ENCODE measurements at places on chromosomes 2 and 18.

DNA sequence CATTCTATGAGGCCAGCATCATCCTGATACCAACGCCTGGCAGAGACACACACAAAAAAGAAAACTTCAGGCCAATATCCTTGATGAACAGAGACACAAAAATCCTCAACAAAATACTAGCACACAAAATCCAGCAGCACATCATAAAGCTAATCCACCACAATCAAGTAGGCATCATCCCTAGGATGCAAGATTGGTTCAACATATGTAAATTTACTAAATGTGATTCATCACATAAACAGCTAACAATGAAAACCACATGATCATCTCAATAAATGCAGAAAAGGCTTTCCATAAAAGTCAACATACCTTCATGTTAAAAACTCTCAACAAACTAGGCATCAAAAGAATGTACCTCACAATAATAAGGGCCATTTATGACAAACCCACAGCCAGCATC, 65.3 kb downstream of the WDPCP start:
- DNase-seq, result no peak

- DNase-seq, result no peak
These were observed 381.6 kb upstream of the TRIB2 start for GRCh38 chr2:12335131-12335530.

DNA sequence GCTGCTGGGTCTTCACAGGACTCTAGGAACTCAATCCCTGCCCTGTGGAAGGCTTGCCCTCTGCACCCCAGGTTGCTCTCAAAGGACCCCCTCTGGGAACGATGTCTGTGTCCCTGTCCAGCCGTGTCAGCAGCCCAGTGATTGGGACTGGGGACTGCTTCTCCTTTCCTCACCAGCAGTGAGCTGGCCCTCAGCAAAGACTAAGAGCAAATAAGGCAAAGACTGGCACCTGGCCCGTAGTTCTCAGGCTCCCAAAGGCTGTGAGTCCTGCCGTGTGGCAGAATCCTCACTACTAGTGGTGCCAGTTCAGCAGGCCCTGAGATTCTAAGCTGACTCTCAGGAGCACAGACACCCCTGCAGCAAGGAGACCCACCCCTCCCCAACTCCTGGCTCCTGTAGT, 47.8 kb downstream of the TMEM163 start:
- DNase-seq, result no peak

DNA sequence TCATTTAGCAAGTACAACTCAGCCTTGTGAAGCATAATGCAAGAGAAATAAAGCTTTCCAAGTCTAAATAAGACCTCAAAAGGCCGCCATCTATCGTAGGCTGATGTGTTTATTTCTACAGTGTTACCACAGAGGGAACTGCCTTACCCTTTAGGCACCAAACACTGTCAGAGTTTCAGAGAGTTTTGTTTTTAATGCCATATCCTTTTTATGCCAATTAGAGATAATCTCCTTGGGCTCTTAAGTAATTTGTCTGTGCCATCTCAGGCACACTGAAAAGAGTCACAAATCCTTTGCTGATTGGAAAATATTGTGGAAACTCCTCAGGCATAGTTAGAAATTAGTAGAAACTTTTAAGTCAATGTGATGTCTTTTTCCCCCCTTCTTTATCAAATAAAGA, 797.1 kb downstream of the SLC4A3 start:
- DNase-seq, result no peak

DNA sequence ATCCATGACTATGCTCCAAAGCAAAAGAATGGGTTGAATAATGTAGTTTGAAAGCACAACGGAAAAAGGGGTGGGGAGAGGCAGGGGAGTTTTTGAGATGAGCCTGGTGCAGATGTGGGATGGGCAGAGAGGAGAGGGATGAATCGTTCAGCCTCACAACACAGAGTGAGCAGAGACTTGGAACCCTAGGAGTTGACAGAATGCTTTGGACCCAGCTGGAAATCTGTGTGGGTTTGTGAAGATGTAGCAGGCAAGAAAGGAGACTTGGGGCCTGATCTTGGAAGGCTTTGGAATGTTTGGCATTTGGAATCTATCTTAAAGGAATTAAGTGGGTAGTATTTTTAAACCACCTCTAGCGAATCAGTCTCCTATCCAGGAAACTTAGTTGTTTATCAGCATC, 66.0 kb upstream of the KCTD1 start:
- DNase-seq, result no peak

- DNase-seq, result no peak
These were observed 112.3 kb downstream of the PXDN start for GRCh38 chr2:1632002-1632348.

DNA sequence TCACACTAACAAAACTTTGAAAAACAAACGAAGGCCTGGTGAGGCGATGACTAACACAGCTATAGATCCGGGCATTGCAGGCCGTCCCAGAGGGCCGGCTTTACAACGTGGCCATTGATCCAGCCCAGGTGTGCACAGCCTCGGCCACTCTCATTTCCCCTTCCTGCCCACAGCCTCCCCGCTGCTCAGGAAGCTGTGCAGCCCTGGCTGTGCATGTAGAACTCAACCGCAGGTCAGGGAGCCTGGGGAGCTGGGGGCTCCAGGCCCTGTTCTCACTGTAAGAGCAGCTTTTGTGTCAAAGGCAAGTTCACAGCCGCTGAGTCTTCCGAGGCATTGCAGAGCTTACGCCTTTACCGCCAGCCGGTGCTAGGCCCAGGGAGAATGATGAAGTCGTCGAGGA, 87.2 kb downstream of the LONRF2 start:
- DNase-seq, result peak; percentile 52

DNA sequence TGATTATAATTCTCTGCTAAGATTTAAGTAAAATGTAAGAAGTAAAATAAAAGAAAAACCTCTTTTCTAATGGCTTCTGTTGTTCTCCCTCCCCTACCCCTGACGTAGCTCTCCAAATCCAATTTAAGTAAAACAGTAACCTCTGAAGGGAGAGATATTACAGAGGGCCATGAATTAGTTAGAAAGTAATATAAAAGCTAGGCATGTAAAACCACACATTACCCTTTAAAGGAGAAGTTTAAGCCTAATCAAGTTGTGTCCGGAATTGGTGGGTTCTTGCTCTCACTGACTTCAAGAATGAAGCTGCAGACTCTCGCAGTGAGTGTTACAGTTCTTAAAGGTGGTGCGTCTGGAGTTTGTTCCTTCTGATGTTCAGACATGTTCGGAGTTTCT, 116.9 kb upstream of the SCN7A start:
- no peak for DNase-seq

DNA sequence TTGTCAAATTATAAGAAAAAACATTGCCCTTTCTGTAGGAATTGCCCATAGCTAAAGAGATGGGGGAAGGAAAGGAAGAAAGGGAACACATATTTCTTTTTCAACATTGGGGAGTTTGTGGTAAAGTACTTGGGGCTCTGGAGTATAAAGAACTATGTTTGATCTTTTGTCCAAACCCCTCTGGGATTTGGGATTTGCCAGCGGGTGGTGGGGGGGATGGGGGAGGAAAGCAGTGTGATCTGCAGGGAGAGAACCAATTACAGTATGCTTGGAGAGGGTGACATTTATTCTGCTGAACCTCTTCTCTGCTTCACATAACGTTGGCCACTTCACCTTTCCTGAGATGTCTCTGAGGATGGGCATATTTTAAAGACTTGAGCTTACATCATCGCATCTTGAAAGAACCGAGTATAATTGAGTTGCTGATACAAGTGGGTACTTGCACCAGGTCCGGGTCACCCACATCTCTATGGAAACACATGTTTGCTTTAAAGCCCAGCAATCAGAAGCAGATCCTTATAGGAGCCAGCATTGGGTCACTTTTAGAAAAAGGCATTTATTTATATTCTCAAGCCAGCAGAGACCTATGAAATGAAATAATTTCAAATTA, 73.1 kb downstream of the SPATS2L start:
- DNase-seq, result no peak

GRCh38 chr2:190655570-190655969, 6.7 kb downstream of the NAB1 start:
- no peak for DNase-seq

DNA sequence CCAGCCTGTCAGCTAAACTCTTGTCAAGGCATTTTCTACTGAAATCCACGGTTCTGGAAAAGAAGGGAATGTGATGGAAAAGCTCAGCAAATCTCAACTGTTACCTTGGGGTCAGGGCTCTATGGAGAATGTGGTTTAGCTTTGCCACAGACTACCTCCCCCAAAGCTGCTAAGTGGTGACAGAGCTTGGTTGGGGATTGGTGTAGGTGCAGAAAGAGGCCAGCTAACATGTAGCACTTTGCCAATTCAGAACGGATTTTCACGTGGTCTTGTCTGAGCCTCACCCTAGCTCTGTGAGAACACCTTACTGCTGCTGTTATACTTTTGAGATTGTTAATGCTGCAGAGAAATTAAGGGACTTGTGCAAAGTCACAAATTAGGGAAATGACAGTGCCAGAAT, 331.1 kb downstream of the RND3 start:
- no peak for DNase-seq
